ENCODE measurements at places on chromosomes 13 and 19.

DNA sequence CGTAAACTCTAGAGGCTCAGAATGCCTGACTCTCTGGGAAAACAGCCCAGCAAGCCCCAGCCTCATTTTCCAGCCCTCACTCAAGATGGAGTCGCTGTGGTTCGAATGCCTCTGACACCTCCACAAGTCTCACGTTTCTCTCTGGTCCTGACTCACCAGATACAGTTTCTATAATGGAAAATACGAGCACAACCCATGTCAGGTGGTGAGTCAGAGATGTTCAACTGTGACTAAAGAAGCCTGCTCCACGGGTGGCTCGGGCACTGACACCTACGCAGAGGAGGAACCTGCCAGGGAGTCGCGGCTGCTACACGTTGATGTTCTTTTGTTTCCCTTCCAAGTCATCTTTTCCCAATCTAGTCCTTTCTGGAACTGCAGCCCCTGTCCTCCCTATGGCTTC, 87.1 kb upstream of the STK24 start:
- DNase-seq: peak; percentile 82

- DNase-seq: no peak
Observed at GRCh38 chr13:61013796-61014195, 401.9 kb downstream of the PCDH20 start.

DNA sequence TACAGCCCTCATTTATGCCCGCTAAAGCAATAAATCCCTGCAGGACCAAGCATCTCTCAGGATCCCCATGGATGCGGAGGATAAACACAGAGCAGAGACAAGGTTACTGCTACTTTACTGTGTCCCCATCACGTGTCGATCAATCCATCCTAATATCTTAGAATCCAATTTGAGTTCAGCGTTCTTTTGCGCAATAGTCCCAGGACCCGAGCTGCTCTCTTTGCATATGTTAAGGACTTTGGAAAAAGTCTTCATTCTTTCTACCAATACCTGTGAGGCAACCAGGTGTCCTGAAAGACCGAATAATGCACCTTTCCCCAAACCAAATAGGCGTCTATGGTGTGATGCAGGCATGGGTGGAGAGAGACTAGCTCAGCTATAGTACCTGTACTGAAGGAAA, 38.0 kb upstream of the URAD start:
- DNase-seq: no peak

- DNase-seq: no peak
Observed at GRCh38 chr13:39245688-39246087, 207.4 kb downstream of the NHLRC3 start.

DNA sequence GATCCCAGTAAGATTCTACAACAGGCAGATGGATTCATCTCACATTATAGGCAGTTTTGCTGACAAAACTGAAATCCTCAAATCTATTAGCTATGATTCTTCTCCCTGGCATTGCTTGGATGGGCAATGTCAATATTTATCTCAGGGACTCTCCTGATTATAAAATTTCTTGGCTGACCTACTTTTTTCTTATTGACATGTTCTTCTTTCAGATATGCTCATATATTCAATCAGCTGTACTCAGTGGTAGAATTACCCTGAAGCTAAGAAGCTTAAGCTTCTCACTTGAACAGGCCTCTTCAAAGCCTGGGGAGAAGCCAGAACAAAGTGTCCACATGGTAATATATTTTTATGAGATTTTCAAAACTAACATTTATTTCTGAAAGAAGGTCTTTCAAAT, 513.6 kb downstream of the PCDH9 start:
- no peak for DNase-seq

GRCh38 chr19:618247-618619, 15.1 kb downstream of the POLRMT start:
- no peak for DNase-seq

DNA sequence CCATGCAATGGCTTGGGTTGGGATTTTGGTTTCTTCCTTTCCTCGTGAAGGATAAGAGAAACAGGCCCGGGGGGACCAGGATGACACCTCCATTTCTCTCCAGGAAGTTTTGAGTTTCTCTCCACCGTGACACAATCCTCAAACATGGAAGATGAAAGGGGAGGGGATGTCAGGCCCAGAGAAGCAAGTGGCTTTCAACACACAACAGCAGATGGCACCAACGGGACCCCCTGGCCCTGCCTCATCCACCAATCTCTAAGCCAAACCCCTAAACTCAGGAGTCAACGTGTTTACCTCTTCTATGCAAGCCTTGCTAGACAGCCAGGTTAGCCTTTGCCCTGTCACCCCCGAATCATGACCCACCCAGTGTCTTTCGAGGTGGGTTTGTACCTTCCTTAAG, 24.1 kb downstream of the SPC24 start:
- DNase-seq: no peak

GRCh38 chr13:109251956-109252355, 534.4 kb downstream of the IRS2 start:
- DNase-seq: no peak

GRCh38 chr13:73722120-73722519, 412.1 kb downstream of the KLF12 start:
- no peak for DNase-seq

DNA sequence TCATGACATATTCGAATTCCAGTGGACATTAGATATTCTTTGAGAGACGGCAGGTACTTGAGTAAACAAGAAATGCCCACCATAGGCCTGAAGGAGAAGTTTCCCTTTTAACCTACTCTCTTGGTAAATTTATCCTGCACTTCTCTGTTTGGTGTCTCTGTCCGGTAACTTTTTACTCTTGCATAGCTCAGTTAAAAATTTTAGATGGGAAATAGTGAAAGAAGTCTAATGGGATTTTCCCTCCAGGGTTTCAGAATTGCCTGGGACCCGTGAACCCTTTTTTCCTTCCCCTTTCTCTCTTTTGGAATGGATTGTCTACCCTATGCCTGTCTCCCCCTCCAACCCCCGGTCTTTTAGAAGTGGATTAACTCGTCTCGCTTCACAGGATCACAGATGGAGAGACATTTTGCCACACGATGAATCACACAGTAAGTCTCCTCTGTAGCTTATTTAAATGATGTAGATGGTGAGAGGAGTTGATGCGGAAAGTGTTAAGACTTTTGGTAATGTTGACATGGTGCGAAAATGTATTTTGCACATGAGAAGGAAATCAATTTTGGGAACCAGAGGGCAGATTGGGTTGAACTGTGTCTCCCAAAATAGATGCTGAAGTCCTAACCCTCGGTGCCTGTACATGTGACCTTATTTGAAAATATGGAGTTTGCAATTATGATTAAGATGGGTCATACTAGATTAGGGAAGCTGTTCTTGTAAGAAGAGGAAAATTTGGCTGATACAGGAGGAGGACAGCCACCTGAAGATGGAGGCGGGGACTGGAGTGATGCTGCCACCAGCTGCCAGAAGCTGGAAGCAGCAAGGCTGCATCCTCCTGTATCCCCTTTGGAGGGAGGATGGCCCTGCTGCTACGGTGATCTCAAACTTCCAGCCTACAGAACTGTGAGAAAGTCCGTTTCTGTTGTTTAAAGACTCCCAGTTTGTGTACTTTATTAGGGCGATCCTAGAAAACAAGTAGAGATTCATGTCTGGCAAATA, 711 bp upstream of the MIPEP start:
- DNase-seq: no peak

- DNase-seq: no peak
Observed at GRCh38 chr13:114177245-114178010, 1.6 kb upstream of the CFAP97D2 start.

GRCh38 chr19:11041966-11042627, 47.2 kb upstream of the LDLR start:
- DNase-seq: no peak

DNA sequence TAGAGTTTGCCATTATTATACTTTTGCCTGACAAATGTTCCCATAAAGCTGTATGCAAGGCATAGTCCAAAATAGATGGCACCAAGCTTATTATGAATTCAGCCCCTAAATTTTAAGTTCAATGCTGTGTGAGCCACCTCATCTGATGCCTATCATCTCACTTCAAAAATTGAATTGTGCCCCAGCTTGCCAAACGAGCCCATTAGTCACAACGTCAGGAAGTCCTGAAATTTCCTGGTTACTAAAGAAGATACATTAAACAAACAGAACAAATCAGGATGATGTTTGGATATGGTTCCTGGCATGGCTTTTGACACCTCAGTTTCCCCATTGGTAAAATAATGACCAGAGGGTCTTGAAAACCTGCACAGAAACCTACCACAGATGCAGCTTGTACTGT, 147.5 kb upstream of the SOX21 start:
- no peak for DNase-seq

DNA sequence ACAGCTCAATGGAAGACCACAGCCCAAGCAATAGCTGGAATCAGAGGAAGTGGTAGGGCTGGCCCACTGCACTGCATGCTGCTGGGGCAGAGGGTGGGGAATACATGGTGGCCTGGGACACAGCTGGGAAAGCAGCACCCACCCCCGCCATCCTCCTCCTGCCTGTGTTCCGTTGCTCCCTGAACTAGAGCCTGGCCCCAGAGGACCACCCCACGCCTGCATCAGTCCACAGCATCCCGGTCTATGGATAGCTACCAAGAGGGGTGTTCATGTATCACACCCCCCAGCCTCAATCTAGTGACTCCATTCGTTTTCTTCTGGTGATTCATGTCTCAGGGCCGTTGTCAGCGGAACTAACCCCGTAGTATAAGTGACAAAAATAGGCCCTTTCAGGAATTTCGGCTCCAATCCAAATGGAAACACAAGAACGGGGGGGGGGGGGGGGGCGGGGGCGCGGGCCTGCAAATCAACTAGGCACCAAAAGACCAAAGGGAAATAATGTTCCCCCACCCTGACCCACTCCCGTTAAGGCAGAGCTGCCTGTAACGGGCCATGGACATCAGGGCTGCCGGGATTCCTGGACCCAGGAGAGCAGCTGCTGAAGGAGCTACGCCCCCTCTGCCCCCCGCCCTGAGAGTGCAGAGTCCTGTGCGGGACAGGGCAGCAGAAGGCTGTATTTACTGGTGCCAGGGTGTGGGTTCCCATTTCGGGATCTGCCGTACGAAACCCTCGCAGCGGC, 18.9 kb upstream of the EPHX3 start:
- DNase-seq: no peak

DNA sequence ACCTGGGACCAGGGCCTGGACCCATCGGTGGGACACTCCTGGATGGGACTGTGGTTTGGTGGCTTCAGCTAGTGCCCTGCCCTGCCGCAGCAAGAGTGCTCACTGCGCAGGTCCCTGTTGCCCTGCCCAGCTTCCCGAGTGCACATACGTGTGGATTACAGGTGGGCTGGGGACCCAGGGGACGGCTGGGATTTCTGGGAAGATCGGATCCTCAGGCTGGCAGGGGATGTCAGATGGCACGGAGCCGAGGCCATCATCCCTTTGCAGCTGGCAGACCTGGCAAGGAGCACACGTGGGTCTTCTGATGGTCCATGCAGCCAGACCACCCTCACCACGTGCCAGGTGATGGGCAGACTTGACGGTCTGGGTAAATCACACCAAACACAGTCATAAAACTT, 69.3 kb downstream of the CHST8 start:
- no peak for DNase-seq

- DNase-seq: no peak
Observed at GRCh38 chr19:49417088-49417487, 6.2 kb downstream of the PTH2 start.

GRCh38 chr19:756236-756635, 5.3 kb downstream of the MISP start:
- peak; percentile 72 for DNase-seq

GRCh38 chr19:11151181-11151580, 4.4 kb downstream of the SPC24 start:
- DNase-seq: no peak

DNA sequence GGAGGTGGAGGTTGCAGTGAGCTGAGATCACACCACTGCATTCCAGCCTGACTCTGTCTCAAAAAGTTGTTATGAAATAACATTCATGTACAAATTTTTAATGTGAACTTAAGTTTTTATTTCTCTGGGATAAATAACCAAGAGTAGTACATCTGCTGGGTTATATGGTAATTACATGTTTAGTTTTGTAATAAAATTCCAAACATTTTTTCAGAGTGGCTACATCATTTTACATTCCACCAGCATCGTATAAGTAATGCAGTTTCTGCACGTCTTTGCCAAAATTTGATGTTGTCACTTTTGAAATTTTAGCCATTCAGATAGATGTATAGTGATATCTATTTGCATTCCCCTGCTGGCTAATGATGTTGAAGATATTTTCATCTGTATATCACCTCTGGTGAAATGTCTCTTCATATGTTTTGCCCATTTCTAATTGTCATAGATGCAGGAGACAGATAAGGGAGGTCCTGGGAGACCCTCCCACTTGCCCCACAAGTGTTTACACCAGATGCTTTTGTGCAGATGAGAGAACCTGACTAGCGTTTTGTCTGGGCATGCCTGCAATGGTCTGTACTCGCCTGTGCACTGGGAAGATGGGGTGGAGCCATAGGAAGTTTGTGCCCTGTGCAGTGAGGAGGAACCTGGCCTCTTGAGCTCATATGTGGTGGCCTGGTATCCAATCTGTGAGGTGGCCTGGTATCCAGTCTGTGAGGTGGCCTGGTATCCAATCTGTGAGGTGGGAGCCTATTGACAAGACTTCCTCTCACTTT, 12.7 kb upstream of the KBTBD6 start:
- DNase-seq: no peak

DNA sequence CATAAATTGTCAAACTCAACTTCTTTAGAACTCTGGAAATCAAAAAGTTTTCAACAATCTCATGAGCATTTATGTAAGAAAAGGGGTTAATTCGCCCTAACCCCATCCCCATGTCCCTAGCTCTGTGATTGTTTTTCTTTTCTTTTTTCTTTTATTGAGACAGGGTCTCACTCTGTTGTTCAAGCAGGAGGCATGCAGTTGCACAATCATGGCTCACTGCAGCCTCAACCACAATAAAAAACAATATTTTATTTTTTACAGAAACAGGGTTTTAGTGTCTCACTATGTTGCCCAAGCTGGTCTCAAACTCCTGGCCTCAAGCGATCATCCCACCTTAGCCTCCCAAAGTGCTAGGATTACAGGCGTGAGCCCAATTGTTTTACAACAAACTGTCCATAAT, 16.7 kb downstream of the VWA8 start:
- no peak for DNase-seq

GRCh38 chr19:49852631-49853126, 1.7 kb downstream of the PTOV1 start:
- DNase-seq: no peak

DNA sequence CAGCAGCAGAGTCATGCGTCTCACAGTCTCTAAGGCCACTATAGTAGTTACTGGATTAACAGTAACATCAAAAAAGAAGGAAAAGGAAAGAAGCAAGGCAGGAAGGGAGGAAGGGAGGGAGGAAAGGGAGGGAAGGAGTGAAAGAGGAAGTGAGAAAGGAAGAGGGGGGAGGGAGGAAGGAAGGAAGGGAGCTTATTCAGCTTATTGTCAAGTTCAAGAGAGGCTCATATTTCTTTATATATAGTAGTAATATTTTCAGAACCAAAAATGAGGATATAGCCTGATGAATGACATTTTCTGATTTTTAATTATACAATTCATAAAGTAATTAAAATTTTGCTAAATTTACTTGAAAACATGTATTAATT, 17.7 kb upstream of the RUBCNL start:
- no peak for DNase-seq

- no peak for DNase-seq
Observed at GRCh38 chr13:97417698-97418097, 16.3 kb upstream of the RAP2A start.

- DNase-seq: no peak
Observed at GRCh38 chr19:49064768-49065611, at the start of gene NTF4. Gene NTF4 (minus strand): TSS chr19:49064818. CDS start chr19:49061997, 2,821 bp downstream.

Data from stimulated activated CD4-positive, alpha-beta T cell treated with anti-CD3 and anti-CD28 coated beads, Interleukin-1b, Interleukin-23, amount 100 ng/mL, for 48 hours (primary cell).